ENCODE measurements at places on chromosomes 2 and 18.

GRCh38 chr18:49024804-49025421 is 74.1 kb upstream of the SMAD7 start:
- DNase-seq = no peak

DNA sequence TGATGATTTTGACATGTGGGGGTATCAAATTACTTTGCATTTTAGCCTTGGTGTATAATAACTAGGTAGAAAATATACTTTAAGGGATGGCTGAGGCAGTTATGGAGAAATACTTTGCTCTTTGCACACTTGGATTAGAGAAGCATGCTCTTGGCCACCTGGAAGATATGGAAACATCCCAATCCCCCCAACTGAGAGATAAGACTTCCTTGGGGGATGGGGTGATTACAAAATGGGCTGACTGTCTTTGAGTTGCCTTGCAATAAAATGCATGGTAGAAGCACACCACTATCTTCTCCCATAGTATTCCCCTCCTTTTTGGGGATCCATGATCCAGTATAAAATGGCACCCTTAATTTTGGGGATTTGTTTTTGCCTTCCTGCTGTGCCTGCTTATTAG is 15.1 kb upstream of the FAM98A start:
- no peak for DNase-seq

- no peak for DNase-seq
Observed at GRCh38 chr2:203656522-203657287, 49.7 kb upstream of the CD28 start.

DNA sequence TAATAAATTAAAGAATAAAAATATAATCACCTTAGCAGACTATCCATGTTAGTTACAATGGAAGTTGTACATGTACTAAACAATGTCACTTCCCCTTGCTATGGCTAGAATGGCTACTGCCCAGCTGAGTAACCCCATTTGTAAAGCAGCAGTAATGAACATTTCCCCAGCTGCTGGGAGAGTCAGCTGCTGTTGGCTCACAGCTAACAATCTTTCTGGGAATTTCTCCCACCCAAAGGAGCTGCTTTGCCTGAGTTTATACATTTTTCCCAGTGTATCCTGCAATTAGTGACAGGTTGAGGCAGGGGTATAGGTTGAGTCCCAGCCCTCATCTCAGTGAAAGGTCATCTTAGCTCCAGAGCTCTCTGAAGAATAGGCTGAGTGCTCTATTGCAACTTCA is 665.6 kb upstream of the KLHL29 start:
- DNase-seq = no peak

DNA sequence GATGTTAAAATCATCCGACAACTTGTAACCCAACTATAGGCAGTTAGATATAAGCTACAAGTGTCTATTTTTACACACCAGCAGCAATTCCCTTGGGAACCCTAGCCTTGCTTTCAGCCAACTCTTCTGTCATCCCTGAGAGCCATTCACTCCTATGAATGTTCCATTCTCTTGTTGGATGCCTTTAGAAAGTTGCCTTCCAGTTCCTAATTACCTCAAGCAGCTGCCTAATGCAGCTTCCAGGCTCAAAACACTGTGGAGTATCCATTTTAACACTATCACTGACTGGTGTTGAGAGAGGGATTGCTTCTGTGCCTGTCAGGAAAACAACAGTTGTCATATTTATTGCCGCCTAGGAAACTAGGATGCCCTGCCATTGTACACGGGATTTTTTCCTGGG is 402.0 kb upstream of the ACVR2A start:
- DNase-seq = no peak

- DNase-seq = no peak
Observed at GRCh38 chr18:13511961-13512577, 214.3 kb downstream of the FAM210A start.

- no peak for DNase-seq
Observed at GRCh38 chr2:42957109-42957860, 164.9 kb upstream of the HAAO start.

DNA sequence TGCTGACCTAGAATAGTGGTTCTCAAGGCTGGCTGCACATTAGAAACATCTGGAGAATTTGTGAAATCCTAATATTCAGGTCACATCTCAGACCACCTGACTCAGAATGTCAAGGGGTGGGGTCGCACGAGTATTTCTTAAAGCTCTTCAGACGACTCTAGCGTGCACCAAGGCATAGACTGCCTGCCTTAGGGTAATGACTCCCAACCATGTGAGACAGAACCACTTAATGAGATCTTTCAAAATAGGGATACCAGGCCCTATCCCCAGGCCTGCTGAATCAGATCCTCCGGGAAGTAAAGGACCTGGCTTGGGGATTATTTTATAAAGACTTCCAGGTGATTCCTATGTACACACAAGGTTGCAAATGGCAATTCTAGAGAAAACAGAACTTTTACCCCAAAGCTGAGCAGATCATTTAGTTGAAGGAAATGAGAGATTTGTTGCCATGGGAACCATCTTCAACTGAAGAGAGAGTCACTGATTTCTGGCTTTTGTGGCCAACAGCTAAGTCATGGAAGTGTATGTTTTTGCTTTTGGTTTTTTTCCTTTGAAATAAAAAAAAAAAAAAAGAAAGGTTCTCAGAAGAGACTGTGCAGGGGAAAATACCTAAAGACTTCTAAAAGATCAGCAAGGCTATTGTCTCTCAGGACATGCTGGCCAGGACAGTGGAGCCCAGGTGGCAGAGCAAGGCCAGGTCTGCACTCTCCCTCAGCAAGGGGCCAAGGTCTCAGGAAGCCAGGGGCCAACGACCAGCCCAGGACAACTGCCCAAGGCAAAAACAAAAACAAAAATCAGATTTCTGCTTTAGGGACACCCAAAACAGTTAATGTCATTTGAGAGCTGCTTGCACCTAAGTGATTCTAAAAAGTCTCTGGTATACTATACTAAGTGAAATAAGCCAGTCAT is 15.3 kb upstream of the LOXHD1 start:
- DNase-seq = no peak

DNA sequence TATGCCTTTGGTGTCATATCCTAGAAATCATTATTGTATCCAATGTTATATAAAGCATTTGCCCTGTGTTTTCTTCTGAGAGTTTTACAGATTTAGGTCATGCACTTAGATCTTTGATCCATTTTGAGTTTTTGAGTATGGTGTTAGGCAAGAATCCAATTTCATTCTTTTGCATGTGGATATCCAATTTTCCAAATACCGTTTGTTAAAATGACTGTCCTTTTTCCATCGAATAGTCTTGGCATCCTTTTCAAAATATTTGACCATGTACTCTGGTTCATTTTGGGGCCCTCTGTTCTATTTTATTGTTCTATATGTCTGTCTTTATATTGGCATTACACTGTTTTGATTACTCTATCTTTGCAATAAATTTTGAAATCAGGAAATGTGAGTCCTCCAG is 23.8 kb upstream of the KCNJ13 start:
- DNase-seq = no peak

- no peak for DNase-seq
Observed at GRCh38 chr18:33020877-33021276, 248.1 kb upstream of the KLHL14 start.

GRCh38 chr2:200698217-200698616 is 112.4 kb downstream of the AOX1 start:
- DNase-seq = no peak

- DNase-seq = no peak
Observed at GRCh38 chr2:148658807-148659722, 14.5 kb downstream of the EPC2 start.

- DNase-seq = no peak
Observed at GRCh38 chr2:148875387-148876051, 492 bp downstream of the KIF5C start.

- no peak for DNase-seq
Observed at GRCh38 chr18:35050028-35050546, 8.9 kb downstream of the MAPRE2 start.

GRCh38 chr2:186543561-186544131 is 46.2 kb upstream of the ITGAV start:
- DNase-seq = no peak

DNA sequence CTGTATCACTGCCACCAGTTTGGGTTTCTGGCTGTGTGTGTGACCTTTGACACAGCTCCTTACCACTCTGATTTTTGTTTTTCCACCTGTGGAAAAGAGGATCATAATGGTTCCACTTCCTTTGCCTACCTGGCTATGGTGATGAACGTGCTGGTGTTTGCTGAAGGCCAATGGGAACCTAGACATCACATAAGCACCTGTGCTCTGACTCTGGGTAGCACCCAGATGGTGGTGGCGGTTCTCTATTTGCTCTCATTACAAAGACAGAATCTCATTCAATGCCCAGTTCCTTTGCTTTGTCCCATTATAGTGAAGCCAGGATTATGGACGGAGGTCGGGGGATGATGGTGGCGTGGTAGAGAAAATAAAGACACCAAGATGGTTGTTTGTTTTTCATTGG is 121.2 kb upstream of the GATA6 start:
- DNase-seq = no peak

DNA sequence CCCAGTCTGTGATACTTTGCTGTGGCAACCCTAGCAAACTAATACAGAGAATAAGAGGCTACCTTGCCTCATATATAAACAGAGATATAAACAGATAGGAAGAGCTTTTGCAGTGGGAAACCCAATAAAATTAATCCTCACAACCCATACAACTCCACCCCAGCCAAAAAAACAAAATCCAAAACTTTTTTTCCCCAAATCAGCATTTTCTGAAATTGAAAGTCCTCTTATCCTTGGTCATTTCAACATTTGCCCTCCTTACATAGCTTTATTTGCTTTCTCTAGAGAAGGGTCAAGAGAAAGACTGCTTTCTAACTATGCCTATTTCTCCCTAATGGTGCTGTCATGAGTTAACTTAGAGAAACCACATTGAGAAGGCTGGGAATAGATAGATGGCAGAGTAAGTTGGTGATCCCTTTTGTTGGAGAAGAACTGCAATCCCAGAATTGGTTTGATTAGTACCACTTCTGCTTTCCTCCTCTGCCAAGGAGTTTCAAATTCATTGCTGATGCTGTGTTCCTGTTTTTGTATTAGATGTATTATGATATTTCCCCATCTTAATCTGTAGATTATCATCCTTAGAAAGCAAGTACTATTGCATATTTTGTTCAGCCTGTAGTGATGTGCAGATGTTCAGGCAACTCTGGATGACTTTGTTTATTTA is 76.5 kb upstream of the B3GNT2 start:
- no peak for DNase-seq

- DNase-seq = no peak
Observed at GRCh38 chr2:239821694-239822075, 203.5 kb downstream of the NDUFA10 start.

- no peak for DNase-seq
Observed at GRCh38 chr18:45014047-45014501, 333.4 kb downstream of the SETBP1 start.

DNA sequence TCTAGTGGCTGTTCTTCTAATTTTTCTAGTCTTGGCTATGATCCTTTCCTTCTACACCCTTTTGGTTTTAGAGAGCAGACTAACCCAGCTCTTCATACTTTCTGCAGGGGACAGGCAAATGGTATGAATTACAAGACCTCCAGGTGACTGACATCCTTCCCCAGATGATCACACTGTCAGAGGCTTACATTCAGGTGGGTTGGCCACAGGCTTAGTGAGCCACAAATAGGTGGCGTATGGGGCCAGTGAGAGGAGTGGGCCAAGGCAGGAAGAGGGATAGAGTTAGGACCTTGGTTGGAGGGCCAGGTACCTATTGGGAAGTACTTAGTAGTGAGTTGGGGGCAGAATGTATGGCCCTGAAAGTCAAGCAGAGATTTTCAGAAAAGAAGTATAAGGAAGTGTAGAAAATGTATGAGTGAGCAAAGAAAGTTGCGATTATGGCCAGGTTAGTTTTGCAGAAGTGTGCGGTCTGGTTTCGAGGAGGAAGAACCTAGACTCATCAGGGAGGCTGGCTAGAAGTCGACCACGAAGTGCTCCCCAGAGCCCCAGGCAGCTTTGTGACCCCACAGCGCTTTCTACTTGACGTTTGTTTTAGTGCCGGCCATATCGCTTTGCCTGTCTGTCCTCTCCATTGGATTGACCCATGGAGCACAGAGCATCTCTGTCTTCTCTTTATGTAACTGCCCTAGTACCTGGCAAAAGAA is 20.0 kb downstream of the SFTPB start:
- no peak for DNase-seq

GRCh38 chr18:36128530-36128870 is 640 bp downstream of the SLC39A6 start:
- no peak for DNase-seq

- DNase-seq = no peak
Observed at GRCh38 chr2:55111230-55111569, 60.9 kb upstream of the RTN4 start.

GRCh38 chr2:83386549-83386948 is 1072.5 kb downstream of the SUCLG1 start:
- DNase-seq = no peak

DNA sequence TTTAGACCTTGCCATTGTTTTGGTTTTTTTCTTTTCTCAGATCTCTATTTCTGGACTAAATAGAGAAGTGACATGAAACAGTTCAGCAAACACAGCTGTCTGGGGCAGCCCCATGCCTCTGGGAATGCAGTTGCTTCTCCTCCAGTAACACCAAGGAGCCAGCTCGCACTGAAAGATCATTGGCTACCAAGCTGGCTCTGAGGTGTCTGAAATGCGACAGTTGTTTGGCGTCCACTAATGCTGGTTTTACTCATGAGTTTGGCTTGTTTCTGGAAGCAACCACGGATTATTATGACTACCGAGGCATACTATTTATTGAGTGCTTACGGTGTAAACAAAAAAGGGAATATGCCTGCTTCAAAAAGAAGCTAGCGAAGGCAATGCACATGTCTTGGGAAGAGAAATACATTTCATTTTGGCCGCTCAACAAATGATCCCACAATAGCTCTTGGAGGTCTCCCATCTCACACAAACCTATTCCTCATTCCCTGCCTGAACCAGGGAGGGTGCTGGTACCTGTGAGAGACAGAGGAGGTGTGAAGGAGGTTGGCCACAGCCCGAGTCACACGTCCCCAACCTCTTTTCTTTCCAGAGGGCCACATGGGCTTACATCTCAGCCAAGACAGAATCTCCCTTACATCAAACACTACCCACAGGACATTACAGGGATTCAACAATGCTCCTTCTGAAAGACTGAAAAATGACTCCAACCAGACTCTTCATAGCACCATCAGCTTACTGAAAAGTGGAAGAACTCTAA is 37.5 kb upstream of the NEB start:
- DNase-seq = no peak
